ENCODE measurements at places on chromosomes 3 and 15. TPM values are rescaled to one million over a fixed set of nuclear protein-coding genes. Genes with fewer than 3 reads are reported as not detected.
A peak's percentile ranks its signal among the peaks of the same experiment; 100 is the strongest.

The LRRC15 gene
- total RNA-seq = 0.59 TPM

- no peak overlapping the region for H3K4me3 ChIP-seq
- H3K4me1 ChIP-seq = no peaks in the 10 kb centered on the region
- no peaks in the 10 kb centered on the region for H3K27me3 ChIP-seq
Measured at GRCh38 chr15:23472678-23473077, 25.6 kb upstream of the GOLGA6L2 start.

DNA sequence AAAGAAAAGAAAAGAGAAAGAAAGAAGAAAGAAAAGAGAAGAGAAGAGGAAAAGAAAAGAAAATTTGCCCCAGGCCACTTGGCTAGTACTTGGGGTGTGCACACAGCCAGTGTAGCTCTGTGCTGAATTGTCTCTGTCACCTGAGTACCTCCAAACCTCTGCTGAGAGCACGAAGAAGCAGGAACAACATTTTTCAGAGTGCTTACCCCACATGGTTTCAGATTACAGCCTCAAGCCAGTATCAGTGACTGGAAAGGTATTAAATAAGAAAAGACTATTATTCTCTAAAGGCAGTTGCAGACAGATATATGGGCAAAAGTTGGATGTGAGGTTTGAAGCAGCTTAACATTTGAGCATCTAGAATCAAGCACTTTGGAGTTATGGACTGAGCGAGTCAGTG lies 113.3 kb upstream of the PHLDB2 start:
- H3K27ac ChIP-seq = no peak overlapping the region
- no peaks in the 10 kb centered on the region for H3K36me3 ChIP-seq
- no peaks in the 10 kb centered on the region for H3K27me3 ChIP-seq
- no peak for DNase-seq

DNA sequence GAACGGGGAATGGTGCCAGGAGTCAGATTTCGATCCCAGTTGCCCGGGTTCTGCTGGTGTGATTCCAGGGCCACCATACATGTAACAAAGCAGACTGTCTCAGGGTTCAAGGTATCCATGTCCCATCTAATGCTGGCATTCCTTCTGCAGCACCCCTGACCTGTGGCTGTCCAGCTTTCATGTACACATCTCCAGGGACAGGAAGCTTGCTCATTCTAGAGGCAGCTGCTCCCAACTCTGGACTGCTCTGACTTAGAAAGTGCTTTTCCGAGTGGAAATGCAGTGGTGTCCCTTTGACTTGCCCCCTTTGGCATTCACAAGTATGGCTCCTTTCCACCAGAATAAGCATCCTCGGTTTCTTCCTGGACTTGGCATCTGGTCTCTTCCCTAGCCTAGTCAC lies 30.9 kb downstream of the PML start:
- H3K27me3 ChIP-seq = no peaks in the 10 kb centered on the region
- peak overlapping the region; percentile 10 for H3K27ac ChIP-seq
- no peak for DNase-seq
- H3K4me1 ChIP-seq = peaks cover 7% of the 10 kb centered on the region
- H3K4me3 ChIP-seq = no peak overlapping the region
- H3K36me3 ChIP-seq = no peaks in the 10 kb centered on the region

GRCh38 chr3:36964817-36965216 lies 20.0 kb upstream of the TRANK1 start:
- no peaks in the 10 kb centered on the region for H3K27me3 ChIP-seq
- H3K4me3 ChIP-seq = no peak overlapping the region
- H3K36me3 ChIP-seq = no peaks in the 10 kb centered on the region
- H3K4me1 ChIP-seq = no peaks in the 10 kb centered on the region
- DNase-seq = no peak

The TMEM158 gene
- 2.6 TPM for total RNA-seq

GRCh38 chr3:71197841-71198565 lies 385.5 kb downstream of the FOXP1 start:
- no peak overlapping the region for H3K4me3 ChIP-seq
- H3K4me1 ChIP-seq = no peaks in the 10 kb centered on the region
- no peak overlapping the region for H3K27ac ChIP-seq
- H3K27me3 ChIP-seq = no peaks in the 10 kb centered on the region
- H3K36me3 ChIP-seq = no peaks in the 10 kb centered on the region
- DNase-seq = no peak

Data from uterus (tissue), 4 donors.